AG10803 (cell line): ENCODE measurements at places on chromosomes 4 and X.
A peak's percentile ranks its signal among the peaks of the same experiment; 100 is the strongest.

DNA sequence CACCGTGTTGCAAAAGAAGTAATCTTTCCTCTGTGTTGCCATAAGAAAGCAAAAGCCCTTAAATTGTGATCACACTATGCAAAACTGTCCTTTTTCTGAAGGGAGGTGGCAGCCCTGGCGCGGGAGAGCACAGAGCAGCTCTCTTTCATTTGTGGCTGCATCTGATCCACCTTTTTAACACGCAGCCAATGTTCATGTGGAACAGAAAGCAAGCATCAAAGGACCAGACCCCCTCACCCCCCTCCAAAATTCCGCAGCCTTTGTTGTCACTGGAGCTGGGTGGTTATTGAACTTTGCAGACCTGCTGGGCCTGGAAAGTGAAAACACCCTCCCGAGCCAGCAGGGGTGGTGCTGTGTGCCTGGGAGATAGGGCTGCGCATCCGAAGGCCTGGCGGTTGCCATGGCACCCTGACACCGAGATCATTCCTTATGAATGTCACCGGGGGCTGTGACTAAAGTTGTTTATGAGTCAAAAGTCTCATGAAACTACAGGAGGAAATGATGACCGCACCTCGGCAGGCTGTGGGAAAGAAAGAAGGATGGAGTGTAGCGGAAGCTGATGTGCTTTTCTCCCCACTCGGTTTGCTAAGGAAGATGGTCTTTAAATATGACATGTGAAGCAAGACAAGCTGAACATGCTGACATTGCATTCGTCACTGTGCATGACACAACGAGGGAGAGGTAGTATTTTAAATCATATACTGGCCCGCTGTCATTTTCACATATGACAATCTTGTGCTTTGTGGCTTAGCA lies 367.4 kb downstream of the UNC5C start:
- peak; percentile 27 for DNase-seq

- DNase-seq, result no peak
Observed at GRCh38 chr4:5421416-5421815, 286.9 kb downstream of the EVC2 start.

- DNase-seq, result peak; percentile 67
Observed at GRCh38 chrX:19867411-19867732, 20.0 kb downstream of the SH3KBP1 start.

- no peak for DNase-seq
Observed at GRCh38 chrX:14489437-14489836, 39.9 kb upstream of the GLRA2 start.

- peak; percentile 5 for DNase-seq
Observed at GRCh38 chr4:162015090-162015489, 148.7 kb downstream of the FSTL5 start.

- DNase-seq, result no peak
Observed at GRCh38 chr4:153637201-153637600, 46.9 kb upstream of the TLR2 start.

GRCh38 chr4:129346036-129346435 lies 250.1 kb downstream of the C4orf33 start:
- DNase-seq, result no peak

- DNase-seq, result peak; percentile 47
Observed at GRCh38 chr4:67393699-67394281, 151.5 kb downstream of the CENPC start.

DNA sequence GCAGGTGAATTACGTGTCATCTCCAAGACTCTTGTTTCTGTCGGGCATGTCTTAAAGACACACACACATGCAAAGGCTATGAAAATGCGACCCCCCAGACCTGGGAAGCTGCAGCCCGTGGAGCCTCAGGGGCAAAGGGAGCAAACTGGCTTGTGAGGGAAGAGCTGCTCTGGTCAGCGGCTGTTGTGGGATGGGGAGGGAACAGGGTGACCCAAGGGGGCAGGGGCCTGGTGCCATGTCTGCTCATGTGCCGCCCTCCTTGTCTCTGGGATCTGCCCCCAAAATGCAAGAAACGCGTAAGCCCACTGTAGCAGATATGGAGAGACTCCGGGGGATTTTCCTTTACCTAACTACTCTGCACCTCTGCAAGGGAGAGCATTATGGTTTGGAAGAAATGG lies 92.4 kb downstream of the PHKA2 start:
- DNase-seq, result no peak
